AG20443 (cell line): ENCODE measurements at places on chromosomes 11 and 22.

DNA sequence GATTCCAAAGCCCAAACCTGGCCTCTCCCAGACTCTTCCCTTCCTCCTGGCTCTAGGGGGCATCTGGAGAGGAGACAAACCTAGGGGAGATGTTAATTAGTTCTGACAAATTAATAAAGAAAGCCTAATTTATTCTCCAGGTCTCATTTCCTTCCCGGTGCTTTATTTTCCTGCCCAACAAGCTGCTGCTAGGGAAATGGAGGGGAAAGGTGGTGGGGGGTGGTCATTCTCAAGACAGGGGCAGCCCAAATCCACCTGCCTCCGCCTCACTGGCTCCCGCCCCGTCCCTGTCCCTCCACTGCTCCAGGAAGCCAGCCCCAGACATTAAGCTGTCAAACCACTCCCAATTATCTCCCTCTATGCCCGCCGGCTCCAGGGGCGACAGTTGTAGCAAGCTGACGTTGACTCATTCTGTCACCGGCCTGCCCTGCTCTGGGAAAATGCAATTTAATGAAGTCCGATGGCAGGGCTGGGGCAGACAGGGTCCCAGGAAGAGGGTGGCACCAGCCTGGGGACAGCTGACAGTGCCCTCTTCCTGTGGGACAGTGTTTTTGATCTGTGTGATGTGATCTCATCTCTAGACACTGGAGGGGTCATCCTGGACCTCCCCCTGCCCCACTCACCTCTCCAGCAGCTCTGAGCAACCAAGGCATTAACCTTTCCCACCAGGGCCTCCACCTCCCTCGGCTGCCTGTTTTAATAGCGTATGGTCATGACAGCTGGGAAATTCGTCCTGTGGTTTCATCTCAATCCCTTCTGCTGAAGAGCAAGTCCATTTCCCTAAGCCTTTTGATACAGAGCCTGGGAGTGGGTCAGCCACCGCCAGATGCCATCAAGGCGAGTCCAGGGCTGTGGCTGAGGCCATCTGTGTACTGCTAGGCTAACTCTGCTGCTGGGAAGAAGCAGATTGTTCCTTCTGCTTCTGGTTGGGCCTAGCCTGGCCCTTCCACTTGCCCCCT lies 27.1 kb downstream of the NECTIN1 start:
- DNase-seq: no peak

- DNase-seq: no peak
Observed at GRCh38 chr22:28983788-28984441, 77.7 kb downstream of the C22orf31 start.

GRCh38 chr11:17736579-17736893 lies 2.0 kb downstream of the KCNC1 start:
- no peak for DNase-seq

DNA sequence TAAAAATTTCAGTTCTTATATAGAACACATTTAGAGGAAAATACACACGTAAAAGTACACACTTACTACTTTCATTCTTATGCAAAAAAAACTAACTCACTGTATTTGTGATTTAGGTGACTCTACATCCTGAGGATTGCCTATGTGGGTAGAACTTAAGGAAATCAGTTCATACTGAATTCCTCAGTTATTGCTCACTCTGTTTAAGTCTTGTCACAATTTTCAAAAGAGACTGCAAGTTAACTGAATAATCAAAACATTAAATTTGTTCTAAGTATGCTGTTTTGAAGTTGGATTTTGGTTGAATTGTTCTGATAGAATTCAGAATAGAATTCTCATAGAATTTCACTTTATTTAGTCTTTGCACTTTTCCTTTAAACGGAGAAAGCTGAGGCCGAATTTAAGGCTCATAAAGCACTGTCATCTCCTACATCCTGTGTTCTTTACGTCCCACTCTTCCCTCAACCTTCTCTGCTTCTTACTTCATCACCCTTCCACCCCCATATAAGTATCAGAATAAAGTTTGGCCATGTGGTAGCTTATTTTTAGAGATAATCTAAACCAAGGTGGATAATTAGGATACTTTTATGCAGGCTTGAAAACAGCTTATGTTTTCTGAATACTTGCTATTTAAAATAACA lies 59.8 kb downstream of the APOL5 start:
- peak; percentile 16 for DNase-seq

DNA sequence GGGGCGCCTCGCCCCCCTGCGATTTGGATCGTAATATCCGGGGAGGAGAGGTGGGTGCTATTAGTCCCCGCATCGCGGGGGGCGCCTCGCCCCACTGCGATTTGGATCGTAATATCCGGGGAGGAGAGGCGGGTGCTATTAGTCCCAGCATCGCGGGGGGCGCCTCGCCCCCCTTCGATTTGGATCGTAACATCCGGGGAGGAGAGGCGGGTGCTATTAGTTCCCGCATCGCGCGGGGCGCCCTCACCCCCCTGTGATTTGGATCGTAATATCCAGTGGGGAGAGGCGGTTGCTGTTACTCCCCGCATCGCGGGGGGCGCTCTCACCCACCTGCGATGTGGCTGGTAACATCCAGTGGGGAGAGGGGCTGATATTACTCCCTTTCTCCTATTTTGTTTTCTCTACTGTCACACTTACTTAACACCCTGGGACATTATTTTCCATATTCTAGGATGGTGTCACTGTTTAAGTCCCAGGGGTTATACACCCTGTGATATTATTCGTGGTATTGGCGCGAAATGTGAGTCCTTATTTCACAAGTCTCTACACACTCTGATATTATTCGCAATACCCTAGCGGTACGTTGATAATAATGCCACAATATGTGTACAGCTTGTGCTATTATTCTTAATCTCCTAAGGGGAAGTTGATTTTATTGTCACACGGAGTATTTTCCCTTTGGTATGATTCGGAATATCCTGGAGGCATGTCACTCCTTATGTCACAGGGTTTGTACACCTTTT lies 57.8 kb upstream of the ALDH3B2 start:
- DNase-seq: peak; percentile 9

GRCh38 chr22:46148336-46148735 lies 2.0 kb upstream of the PPARA start:
- DNase-seq: no peak

DNA sequence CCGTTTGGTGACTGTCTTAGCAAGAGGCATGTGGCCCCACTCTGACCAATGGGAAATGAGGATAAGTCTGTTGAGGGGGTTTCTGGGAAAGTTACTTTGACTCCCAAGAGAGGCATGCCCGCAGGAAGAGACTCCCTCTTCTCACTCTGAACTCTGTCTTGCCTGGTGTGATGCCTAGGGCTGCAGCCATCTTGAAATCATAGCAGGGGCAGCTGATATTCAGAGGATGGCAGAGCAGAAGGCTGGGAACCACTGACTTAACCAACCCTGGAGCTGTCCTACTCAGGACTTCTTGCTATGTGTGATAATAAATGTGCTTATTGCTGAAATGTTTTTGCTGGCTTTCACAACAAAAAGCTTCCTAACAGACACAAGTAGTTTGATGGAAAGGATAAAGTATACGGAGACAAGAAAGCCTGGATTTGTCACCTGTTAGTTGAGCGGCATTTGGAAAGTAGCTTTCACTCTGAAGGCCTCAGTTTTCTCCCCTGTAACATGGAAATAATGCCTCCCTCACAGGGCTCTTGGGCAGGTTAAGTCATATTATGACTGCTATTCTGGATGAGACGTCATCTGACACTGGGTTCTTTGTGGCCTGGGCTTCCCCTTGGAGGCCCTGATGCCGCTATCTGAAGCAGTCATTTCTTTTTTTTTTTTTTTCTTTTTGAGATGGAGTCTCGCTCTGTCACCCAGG lies 128.5 kb downstream of the CEP164 start:
- DNase-seq: no peak

GRCh38 chr11:76604626-76605241 lies 65.8 kb downstream of the LRRC32 start:
- DNase-seq: peak; percentile 87

GRCh38 chr11:130120045-130120444 lies 39.5 kb upstream of the ST14 start:
- DNase-seq: no peak

DNA sequence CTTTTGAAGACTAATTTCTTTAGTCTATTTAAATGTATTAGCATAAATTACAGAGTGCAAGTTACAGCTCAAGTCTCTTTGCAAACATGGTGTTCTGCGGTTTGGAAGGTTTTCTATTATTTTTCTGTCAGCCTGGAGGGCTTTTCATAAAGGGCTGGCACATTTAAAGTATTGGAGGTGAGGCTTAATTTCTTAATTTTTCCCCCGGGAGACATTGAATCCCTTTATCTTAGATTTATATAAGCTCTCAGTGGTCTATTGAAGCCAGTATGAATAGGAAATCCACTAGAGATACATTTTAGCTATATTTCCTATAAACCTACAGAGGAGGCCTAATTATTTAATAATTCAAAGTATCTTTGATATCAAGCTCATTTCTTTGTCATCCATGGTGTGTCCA lies 102.7 kb upstream of the CLPB start:
- no peak for DNase-seq

- DNase-seq: peak; percentile 64
Observed at GRCh38 chr11:43580735-43581369, 99.7 kb upstream of the HSD17B12 start.
